Karpas-422 (cell line): ENCODE measurements at places on chromosomes 6 and 20. TPM values are rescaled to one million over a fixed set of nuclear protein-coding genes. Genes with fewer than 3 reads are reported as not detected.
A peak's percentile ranks its signal among the peaks of the same experiment; 100 is the strongest.

- no peak overlapping the region for H3K27ac ChIP-seq
- H3K4me3 ChIP-seq = no peak overlapping the region
- DNase-seq = no peak
- H3K4me1 ChIP-seq = no peaks in the 10 kb centered on the region
Observed at GRCh38 chr6:37454420-37455140, 21.6 kb downstream of the CMTR1 start.

DNA sequence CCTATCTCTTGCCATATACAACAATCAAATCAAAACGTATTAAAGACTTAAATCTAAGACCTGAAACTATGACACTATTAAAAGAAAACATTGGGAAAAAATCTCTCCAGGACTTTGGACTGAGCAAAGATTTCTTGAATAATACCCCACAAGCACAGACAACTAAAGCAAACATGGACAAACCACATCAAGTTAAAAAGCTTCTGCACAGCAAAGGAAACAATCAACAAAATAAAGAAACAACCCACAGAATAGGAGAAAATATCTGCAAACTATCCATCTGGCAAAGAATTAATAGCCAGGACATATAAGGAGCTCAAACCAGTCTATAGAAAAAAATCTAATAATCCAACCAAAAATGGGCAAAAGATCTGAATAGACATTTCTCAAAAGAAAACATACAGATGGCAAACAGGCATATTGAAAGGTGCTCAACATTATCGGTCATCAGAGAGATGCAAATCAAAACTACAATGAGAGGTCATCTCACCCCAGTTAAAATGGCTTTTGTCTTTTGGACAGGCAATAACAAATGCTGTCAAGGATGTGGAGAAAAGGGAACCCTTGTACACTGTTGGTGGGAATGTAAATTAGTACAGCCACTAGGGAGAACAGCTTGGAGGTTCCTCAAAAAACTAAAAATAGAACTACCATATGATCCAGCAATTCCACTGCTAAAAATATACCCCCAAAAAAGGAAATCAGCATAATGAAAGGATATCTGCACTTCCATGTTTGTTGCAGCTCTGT, 76.2 kb downstream of the SNX5 start:
- H3K4me1 ChIP-seq = no peaks in the 10 kb centered on the region
- no peaks in the 10 kb centered on the region for H3K36me3 ChIP-seq
- H3K27ac ChIP-seq = no peak overlapping the region
- no peak for DNase-seq
- no peak overlapping the region for H3K4me3 ChIP-seq
- no peaks in the 10 kb centered on the region for H3K27me3 ChIP-seq

- no peak overlapping the region for H3K4me3 ChIP-seq
- peaks cover 66% of the 10 kb centered on the region for H3K4me1 ChIP-seq
- no peak overlapping the region for H3K27ac ChIP-seq
- DNase-seq = no peak
- no peaks in the 10 kb centered on the region for H3K27me3 ChIP-seq
- H3K36me3 ChIP-seq = peaks cover 12% of the 10 kb centered on the region; the same call in 1 of the 2 replicates
Observed at GRCh38 chr6:111813677-111814310, 59.5 kb downstream of the FYN start.

DNA sequence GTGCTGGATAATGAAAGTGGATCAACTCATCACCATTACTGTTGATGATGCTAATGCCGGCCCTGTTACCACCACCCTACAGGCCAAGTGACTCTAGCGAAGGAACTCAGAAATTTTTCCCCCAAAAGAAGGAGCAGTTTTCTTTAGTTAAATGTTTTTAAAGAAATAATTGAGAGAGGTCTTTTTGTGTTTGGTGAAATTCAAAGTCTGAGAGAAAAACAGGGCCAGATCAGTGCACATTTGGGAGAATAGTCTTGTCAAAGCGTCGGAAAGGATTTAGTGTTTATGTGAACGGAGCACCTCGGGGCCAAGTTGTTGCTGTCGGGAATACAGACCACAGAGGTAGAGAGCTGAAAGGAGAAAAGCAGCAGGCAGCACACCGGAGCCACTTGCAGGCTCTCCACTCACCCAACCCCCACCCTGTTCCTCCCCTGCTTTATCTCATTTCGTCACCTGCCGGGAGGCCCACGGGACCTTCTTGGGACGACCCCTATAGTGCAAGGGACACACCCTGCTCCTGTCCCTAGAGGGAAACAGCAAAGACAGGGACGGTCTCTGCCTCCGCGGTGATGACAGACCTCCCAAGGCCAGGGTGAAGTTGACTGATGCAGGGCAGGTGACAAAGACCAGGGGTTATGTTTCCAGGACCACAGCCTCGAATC, 6.8 kb downstream of the TFAP2B start:
- no peaks in the 10 kb centered on the region for H3K36me3 ChIP-seq
- H3K4me1 ChIP-seq = no peaks in the 10 kb centered on the region
- DNase-seq = no peak
- no peaks in the 10 kb centered on the region for H3K27me3 ChIP-seq

- no peak overlapping the region for H3K27ac ChIP-seq
- no peak overlapping the region for H3K4me3 ChIP-seq
- no peaks in the 10 kb centered on the region for H3K4me1 ChIP-seq
Observed at GRCh38 chr20:17614176-17614811, 44.4 kb downstream of the DSTN start.

DNA sequence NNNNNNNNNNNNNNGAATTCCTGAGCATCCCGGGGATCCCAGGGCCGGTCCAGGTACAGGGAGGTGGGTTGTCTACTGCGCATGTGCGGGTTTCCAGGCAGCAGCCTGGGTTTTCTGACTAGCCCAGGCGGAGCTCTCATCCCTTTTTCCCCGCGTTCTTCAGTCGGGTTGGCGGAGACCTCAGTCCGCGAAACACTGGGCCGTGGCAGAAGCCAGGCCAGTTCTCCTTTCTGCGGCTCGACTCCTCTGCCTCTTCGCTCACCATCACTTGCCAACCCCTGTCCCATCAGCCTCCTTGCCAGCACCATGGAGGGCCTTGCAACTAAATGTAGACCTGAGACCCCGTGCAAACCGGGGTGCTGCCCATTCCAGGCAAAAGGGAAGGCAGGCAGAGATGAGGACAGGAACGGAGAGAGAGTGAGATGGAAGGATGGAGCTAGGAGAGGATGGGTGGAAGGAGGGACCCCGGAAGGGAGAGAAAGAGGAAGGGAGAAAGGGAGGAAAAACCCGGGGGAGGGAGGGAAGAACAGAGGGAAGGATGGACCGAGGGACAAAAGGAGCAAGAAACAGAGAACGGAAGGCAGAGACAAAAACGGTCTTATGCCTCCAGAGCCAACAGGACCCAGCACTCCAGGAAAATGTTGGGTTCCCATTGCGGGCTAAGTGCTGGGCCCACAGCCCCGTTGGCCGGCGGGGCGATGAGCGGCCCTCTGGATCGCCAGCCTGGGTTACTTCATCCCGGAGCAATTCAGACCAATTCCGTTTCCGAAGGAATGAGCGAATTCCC, 445.4 kb upstream of the DEFB115 start:
- H3K36me3 ChIP-seq = no peaks in the 10 kb centered on the region
- H3K27ac ChIP-seq = no peak overlapping the region
- no peaks in the 10 kb centered on the region for H3K27me3 ChIP-seq
- peak overlapping the region; percentile 32; the same call in 1 of the 2 replicates for H3K4me3 ChIP-seq
- peak; percentile 72 for DNase-seq

Gene FLRT3
- total RNA-seq = not detected in 2 replicates
